ENCODE measurements at places on chromosomes 3 and 15.

GRCh38 chr15:62940755-62941361 is 101.7 kb upstream of the TPM1 start:
- no peak for DNase-seq

DNA sequence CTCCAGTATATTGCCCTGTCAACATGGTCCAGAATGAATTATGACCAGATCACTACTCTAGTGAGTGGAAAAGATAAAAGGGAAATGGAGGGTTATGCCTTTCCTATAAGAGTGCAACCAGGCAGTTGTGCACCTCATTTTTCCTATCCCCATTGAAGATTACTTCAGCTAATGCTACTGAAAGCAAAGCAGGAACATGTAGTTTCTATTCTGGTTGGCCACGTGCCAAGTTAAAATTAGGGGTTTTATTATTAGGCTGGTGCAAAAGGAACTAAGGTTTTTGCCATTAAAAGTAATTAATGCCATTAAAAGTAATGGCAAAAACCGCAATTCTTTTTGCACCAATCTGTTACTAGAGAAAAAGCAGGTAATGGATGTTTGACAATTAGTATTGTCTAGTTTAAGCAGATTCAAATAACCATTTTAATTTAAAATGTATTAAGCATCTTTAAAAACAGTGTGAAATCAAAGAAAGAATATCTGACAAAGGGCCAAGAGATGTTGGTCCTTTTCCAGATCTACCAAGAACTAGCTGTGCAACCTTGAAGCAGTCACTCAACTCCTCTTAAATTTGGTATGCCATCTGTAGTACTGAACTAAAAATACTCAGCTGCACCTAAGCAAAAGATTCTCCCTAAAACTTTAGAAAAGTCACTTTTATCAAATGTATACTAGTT is 567.5 kb upstream of the CCDC54 start:
- no peak for DNase-seq

DNA sequence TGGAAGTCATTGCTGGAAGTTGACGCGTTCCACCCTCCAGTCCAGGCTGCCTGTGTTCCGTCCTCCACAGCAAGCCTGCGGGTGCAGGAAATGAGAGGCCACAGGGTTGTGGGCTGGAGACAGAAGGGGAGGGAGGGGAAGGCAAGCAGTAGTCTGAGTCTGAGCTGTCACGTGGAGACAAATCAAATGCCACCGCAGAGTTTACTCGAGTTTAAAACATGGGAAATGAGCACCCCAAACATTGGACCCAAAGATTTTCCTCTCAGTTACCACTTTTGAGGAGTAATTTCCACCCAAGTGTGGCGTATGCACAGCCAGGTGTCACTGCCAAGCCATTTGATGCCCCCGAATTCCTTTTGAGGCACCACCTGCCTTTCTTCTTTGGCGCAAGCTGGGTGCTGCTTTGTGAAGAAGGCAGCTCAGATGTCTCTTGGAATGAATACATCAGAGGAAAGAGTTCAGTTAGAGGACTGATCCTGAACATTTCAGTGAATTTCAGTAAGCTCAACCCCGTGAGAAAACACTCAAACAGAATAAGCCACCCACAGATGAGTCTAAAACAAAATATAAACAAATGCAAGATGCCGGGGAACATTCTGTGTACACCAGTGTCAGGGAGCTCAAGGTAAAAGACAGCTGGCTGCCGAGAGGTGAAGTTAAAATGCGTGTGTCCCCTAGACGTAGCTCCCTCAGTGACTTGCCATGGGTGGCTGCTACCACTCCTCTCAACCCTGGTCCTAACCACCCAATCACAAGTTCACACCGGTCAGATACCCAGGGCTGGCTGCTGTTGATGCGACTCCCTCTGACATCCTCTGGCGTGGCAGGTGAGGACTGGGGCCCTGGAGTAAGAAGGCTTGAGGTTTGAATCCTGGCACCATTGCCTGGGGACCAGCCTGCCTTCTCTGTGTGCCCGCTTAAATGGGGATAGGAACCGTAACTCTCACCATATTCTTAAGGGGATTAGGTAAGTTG is 203.8 kb downstream of the UACA start:
- peak; percentile 58 for DNase-seq

DNA sequence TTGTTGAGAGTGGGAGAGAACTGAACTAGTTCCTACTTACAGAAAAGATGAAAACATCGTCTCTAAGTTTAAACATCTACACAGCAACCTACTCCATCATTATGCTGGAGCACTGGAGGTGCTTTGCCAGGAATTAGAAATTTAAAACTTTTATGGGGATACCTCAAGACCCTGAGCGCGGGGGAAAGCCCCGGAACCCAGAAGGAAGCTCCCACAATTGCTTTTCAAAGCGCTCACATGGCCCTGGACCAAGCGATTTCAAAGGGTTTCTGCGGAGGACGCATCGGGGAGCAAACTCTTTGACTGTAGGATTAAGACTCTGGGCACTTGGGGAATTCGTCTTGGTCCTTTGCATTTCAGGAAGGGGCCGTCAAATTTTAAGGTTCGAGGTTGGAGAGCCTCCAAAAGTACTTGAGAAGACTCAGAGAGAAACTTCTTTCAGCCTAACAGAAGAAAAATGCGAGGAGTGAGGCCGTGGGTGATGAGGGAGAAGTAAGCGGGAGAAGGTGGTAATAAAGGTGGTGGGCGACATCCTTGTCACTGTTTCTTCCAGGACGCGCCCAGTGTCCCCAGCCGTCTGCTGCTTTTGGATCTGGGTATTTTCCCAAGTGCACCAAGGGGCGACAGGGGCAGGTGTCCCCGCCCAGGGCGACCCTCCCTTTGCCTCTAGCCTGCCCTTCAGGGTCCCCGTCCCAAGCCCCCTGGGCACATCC is 591 bp downstream of the PROK2 start:
- DNase-seq = no peak

DNA sequence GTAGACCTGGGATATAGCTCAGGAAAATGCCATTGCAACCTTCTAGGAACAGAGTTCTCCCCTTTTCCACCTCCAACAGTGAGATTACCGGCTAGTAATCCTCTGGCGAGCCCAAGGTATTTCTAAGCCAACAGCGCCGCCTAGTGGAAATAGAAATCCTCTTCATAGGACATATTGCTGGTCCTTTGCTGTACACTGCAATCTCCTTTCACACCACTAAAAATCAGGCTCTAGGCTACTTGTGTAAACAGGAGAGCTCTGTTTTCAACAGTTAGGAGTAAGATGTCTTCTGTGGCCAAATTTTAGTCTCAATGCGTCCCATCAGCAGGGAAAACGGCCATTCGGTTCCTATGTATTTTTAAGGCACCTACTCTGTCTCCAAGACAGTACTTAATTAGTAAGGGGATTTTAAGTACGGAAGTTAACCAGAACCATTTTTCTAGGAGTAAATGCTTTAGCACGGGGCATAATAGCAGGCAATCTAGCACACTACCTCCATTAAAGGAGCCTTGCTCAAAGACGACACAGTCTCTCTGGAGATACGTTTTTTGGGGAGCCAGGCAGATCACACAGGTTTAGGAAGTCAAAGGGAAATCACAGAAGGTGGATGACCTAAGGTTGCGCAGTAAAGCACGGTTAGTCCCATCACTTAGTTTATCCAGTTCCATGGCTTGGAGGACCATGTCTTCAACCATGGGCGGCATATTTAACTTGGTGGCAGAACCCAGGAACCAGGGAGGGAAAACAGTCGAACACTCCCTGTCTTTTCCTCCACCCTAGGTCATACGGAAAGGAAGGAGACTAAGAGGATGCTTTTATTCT is 43.8 kb downstream of the NCEH1 start:
- DNase-seq = peak; percentile 10

GRCh38 chr3:151615464-151615863 is 118.3 kb upstream of the AADACL2 start:
- DNase-seq = no peak

DNA sequence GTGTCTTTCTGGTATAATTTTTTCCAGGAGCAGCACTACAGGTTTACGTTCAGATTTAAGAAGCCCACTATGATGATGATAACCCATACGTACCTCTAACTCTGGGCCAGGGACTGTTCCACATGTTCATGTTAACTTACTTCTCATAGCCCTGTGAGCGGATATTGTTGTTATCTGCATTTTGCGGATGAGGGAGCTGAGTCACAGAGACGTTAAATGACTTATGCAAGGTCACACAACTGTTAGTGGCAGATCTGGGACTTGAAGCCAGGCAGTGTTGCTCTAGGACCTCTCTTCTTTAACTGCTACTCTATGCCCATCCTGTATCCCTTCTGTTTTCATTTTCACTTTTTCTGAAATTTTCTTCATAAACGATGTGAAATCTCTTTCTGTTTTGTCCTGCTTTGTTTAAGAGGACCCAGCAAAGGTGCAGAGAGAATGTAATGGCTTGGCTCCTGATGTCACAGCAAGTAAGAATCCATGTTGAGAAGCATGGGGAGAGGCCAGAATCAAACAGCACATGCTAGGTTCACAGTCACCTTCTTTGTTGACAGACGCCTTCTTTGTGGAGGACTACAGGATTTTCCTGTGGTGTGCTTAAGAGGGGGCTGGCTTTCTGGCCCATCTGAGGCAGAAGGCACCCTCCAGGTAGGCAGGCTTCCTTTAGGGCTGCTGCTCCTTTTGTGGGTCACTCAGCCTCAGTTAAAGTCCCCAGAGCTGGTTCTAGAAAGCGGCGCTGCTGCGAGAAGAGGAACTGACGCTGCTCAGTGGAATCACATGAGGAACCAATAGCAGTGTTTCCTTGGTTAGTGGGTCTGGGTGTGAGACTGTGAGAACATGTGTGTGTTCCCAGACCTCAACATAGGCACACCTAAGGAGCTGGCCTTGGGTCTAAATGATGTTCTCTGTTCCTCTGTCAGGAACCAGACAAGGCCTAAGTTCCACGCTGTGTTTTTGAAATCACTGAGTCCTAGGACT is 121.6 kb downstream of the TMEM108 start:
- no peak for DNase-seq

DNA sequence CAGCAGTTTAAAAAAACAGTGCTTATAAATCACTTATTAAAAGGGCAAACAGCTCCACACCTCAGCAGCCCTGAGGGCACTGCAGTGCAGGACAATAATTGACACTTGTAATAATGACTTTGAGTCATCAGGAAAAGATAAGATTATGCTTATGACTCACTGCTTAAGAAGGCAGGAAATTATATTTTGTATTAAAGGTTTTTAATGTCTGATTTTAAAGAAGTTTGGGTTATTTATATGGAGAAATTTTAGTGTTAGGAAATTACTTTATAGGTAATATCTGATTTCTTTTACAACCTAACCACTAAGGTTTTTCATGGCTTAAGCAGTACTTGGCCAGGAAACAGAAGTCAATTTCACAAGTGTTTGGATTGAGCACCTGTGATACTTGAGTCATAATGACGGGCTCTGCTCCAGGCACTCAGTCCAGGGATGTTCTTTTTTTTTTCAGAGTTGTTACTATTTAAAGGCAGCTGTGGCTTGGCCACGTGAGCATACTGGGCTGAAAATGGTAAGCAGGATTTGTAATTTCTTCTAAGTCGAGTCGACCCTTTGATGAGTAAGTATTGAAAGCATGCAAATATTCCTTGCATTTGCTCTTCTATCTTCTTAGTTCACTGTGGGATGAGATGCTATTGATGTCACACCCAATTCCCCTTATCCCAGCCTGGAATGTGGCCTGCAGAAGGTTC is 21.6 kb upstream of the SLC6A20 start:
- DNase-seq = no peak

GRCh38 chr3:149895769-149896168 is 74.9 kb downstream of the PFN2 start:
- no peak for DNase-seq

DNA sequence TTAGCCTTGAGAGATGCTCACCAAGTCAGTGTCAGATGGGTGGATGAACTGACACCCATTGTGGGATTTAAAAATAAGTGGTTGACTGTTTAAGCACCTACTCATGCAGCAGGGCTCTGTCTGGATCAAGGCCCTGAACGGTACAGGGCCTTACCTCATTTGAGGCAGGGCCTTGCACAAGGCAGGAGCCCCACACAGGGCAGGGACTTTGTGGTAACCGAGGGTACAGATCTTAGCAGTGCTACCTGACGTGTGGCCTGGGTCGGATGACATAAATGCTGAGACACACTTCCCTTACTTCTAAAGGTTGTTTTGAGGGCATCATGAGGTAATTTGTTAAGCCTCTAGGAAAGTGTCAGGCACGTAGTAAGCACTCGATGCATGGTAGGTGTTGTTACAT is 59.5 kb upstream of the PLXNA1 start:
- DNase-seq = no peak

GRCh38 chr3:195101927-195102608 is 168.9 kb downstream of the XXYLT1 start:
- DNase-seq = no peak

GRCh38 chr3:39383045-39383880 is at the start of gene SLC25A38:
Gene SLC25A38, plus strand, starts transcription at chr3:39383370. Its CDS starts 355 bp downstream, at chr3:39383725.
- no peak for DNase-seq

DNA sequence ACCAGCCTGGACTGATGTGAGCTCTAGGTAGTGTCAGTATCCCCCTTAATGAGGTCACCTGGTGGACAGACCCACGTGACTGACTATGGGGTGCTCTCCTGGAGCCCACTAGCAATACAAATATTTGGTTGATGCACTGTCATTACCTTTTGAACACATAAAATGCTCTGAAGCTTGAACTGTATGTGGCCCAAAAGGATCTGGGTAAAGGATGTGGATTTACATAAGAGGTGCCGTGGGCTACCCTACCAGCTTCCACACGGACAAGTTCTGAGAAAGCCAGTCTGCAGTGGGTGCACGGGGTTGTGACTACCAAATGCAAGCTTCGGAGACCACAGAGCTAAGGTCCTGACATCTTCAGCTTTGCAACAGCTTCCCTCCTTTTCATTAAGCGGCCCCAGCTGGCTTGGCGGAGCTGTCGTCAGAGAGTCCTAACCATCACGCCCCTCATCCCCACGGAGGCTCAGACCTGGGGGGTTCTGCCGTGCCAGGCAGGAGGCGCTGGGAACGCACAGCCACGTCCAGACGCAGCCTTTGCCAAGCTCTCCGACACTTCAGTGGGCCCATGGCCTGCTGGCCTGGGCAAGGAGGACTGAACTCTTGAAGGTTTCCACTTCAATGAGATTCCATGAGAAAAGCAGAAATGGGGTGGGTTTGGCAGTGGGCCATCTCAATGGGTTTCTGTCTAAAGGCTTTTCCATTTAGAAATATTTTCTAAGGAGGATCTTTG is 228.3 kb downstream of the ADAMTS17 start:
- no peak for DNase-seq

DNA sequence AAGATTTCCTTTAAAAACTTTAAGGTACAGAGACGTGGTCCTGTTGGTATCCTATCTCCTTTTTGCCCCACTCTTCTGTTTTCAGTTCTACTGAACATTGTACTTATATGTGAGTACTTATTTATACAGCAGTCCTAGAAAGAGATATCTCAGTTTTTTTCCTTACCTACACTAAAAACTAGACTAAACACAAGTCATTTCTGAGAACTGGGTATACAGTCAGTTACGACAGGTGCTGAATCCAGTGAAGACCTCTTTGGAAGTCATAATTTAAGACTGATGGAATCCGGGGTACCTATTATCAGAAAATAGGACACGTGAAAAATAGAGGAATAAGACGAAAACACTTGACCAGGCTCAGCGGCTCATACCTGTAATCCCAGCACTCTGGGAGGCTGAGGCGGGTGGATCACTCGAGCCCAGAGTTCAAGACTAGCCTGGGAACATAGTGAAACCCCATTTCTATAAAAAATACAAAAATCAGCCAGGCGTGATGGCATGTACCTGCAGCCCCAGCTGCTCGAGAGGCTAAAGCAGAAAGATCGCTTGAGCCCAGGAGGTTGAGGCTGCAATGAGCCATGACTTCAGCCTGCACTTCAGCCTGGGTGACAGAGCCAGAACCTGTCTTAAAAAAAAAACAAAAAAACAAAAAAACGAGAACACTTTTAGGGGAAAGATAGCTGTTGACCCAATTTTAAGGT is 76.3 kb downstream of the KLHL25 start:
- DNase-seq = no peak
